Lower lobe of right lung (tissue), 2 donors: ENCODE measurements at places on chromosomes 2 and 18. TPM values are rescaled to one million over a fixed set of nuclear protein-coding genes. Genes with fewer than 3 reads are reported as not detected.

Gene STPG4
- 0.77 TPM for total RNA-seq

Gene SPEG
- total RNA-seq, result 6.5 TPM

Gene EML6
- 2.5 TPM for total RNA-seq

Gene POTEE
- total RNA-seq, result 0.18 TPM

Gene SOX11
- total RNA-seq, result 0.03 TPM

Gene REG3G
- not detected for total RNA-seq

DNA sequence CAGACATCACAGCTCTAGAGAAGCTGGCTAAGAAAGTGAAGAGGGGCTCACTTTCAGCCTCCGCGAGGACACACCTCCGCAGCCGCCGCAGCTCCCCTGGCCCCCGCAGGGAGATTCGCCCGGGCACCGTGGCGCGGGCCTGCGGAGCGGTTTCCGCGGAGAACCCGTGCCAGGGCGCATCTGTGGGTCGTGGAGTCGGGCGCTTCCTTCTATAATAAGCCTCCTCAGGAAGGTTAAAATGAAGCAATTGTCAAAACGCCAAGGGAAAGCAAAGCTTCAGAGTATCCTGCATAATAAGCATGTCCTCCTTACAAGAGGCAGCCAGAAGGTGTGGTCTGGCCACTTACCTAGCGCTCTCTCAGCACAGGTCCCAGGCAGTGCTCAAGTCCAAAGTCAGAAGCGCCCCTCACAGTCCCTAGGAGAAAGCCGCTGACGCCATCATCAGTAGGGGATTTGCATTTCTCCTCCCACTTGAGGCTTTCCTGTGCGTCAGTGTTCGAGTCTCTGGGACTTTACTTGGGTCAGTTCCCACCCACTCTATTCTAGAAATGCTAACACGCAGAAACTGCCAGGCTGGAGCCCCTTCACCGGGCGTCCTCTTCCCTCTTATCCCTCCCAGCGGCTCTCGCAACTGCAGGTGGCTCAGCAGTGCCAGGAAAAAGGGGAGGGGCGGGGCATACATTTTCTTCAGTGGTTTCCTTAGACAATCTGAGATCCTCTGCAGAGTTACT is at the start of gene STAT4:
TSS of gene STAT4 (minus strand) at position 395 of the 731 bp plus-strand sequence. CDS start 2,791 bp downstream, outside the sequence.
- peak; percentile 59 for DNase-seq

GRCh38 chr2:127637725-127638252 is 8.2 kb upstream of the GPR17 start:
- DNase-seq, result no peak

- DNase-seq, result no peak
Observed at GRCh38 chr2:52345082-52345481, 1313.2 kb upstream of the NRXN1 start.

DNA sequence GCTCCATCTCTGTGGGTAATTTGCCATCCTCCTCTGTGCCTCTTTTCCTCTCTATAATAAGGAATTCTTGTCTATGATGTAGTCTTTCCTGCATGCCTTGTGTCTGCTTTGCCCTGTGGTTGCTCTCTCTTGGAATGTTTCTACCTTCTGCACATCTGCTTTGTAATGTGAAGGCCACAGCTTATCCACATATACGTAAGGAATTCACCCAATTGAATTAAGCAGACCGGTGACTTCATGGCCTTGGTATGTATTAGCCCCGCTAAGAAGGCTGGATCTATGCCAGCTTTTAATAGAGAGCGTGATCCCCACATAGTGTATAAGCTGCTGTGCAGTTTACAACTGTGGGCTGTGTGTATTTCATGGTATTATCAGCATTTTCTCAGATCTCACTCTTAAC is 274.7 kb downstream of the RNF144A start:
- DNase-seq, result no peak
